ENCODE measurements at places on chromosomes 3 and 15. TPM values are rescaled to one million over a fixed set of nuclear protein-coding genes. Genes with fewer than 3 reads are reported as not detected.

SERPINI2 gene
- not detected for total RNA-seq

THBS1 gene
- total RNA-seq = 0.02 TPM

SLC15A2 gene
- 1.5 TPM for total RNA-seq

CPLX3 gene
- total RNA-seq = not detected

FOXL2 gene
- not detected for total RNA-seq
